NCI-H1436 (cell line): ENCODE measurements at places on chromosomes 12 and 14.

DNA sequence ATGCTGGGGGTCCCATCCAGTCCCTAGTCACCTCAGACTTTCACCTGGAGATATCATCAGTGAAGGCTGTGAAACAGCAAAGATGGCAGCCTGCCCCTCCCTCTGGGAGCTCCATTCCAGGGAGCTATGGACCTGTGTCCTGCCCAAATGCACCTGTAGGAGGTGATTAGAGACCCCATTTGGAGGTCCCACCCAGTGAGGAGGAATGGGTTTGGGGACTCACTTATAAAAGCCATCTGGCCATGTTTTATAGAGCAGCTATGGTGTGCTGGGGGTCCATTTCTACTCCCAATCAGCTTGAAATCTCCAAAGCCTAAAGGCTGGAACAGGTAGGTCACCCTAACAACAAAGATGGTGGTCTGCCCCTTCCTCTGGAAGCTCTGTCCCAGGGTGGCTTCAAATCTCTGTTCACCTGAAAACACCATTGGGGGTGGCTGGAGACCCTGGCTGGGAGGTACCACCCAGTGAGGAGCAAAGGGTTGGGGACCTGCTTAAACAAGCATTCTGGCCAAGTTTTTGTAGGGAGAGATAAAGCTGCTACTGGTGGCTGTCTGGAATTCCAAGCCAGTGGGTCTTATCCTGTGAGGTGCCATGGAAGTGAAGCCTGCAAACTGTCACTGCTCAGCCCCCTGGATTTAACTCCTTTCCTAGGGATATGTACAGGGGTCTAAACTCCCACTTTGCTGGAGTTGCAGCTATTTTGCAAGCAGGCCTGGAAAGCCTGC, 182.3 kb downstream of the RASSF9 start:
- DNase-seq: no peak

DNA sequence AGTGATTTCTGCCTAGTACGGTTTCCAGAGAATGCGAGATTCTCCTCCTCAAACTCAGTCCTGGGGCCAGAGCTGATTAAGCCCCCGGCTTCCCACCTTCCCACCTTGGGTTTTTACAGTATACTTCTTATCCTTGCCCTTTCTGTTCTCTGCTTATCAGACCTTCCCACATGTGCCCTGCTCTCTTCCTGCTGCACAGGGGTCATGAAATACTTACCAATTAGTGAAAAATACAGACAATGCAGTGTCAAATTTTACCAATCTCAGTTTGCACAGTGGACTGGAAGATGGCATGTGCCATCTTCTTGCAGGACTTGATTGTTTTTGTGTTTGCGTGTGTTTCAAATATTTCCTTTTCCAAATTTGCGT, 14.7 kb downstream of the SUSD6 start:
- DNase-seq: no peak

GRCh38 chr14:51020024-51020710, 74.7 kb downstream of the TRIM9 start:
- DNase-seq: no peak

DNA sequence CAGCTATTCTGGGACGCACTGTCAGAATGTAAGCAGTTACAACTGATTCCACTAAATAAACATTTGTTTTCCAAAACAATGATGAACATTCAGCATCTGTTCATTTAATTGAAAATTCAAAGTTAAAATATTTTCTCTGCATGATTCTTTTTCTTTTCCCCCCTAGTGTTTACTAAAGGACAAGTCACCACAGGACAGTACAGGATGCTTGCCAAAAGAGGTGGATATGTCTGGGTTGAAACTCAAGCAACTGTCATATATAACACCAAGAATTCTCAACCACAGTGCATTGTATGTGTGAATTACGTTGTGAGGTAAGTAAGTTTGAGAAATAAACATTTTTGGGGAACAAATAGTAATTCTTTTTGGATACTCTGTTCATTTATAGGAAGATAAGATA, 28.2 kb upstream of the SNAPC1 start:
- no peak for DNase-seq

- no peak for DNase-seq
These were observed 630 bp downstream of the ALDH1L2 start for GRCh38 chr12:105083551-105084105.

- DNase-seq: no peak
These were observed 10.7 kb downstream of the NKX2-1 start for GRCh38 chr14:36509069-36509917.

GRCh38 chr12:63876980-63877379, 32.5 kb downstream of the SRGAP1 start:
- no peak for DNase-seq

- DNase-seq: no peak
These were observed 41.5 kb downstream of the TNFAIP2 start for GRCh38 chr14:103164779-103165178.

- DNase-seq: no peak
These were observed 249.7 kb downstream of the SPTSSA start for GRCh38 chr14:34212172-34212929.

DNA sequence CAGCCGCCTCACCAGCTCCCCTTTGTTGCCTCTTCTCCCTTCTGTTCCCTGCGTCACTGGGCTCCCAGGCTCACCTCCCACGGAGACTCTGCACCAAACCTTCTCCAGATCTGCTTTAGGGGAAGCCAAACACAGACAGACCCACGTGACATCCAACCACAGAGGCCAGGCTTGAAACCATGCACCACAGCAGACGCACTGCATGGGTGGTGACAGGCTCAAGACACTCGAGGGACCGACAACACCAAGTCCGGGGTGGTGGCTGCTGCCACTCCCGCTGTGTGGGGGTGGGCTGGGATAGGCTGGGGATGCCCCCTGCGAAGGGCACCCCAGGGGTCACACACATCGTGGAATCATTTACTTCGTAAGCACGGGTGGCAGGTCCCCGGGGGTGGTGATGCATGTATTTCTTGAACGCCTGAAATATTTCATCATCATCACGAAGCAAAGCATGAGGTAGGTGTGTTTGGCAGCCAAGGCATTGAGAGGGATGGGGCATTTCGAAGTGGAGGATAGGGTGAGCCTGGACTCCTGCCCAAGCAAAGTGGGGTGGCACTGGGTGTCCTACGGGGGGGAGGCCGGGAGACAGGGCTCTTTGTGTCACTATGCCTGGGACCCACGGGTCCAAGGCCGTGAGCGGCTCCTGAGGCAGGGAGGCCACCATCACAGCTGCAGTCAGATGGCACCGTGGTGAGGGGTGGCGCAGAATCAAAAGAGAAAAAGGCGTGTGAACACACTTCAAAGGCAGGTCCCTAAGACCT, 66.8 kb upstream of the RFLNA start:
- no peak for DNase-seq

- DNase-seq: no peak
These were observed 12.1 kb downstream of the KRT85 start for GRCh38 chr12:52355176-52355575.

DNA sequence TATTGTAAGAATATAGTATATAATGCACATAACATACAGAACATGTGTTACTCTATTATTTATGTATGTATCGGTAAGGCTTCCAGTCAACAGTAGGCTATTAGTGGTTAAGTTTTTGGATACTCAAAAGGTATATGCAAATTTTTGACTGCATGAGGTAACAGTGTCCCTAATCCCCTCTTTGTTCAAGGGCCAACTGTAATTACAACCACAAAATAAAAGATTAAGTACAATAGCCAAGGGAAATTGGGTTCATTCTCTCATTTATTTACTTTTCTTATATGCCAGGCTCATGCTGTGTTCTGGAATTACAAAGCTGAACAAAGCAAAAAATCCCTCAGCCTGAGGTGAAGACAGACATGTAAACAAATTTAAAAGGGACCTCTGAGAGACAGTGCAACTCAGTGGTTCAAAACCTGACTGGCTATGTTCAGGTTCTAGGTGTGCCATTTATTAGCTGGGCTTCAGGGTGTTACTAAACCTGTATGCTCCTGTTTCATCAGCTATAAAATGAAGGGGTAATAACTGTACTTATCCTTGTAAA, 43.4 kb upstream of the TSPAN8 start:
- no peak for DNase-seq

GRCh38 chr14:38063711-38064320, 143.9 kb upstream of the SSTR1 start:
- DNase-seq: no peak

DNA sequence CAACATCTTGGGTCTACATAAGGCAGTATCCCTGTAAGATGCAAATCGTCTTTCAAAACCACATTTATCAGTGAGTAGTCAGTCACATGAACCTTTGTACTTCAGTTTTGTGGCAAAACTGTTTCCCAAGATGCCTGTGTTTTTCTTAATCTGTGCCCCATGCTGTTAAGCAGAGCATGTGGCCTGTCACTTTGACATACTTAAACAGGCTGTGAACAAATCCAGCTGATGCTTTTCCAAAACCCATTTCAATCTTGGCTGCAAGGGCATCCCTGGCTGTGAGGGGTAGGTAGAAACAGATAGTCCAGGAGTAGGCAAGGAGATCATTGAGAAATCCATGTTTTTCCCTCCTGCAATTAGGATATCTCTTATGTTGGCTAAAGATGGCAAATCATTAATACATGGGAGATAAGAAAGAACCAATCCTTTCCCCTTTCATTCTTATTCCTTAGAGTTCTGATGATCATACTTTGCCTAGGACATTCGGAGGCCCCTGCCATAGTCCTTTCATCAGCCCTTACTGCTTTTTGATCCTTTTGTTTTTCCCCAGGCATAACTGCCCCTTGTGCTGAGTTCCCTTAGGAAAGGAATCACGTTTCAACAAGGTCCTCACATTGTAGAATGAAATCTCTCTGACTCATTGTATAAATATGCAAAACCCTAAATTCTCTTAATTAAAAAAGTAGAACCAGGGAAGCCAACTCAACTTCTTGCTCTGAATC, 121.1 kb upstream of the EEA1 start:
- no peak for DNase-seq

DNA sequence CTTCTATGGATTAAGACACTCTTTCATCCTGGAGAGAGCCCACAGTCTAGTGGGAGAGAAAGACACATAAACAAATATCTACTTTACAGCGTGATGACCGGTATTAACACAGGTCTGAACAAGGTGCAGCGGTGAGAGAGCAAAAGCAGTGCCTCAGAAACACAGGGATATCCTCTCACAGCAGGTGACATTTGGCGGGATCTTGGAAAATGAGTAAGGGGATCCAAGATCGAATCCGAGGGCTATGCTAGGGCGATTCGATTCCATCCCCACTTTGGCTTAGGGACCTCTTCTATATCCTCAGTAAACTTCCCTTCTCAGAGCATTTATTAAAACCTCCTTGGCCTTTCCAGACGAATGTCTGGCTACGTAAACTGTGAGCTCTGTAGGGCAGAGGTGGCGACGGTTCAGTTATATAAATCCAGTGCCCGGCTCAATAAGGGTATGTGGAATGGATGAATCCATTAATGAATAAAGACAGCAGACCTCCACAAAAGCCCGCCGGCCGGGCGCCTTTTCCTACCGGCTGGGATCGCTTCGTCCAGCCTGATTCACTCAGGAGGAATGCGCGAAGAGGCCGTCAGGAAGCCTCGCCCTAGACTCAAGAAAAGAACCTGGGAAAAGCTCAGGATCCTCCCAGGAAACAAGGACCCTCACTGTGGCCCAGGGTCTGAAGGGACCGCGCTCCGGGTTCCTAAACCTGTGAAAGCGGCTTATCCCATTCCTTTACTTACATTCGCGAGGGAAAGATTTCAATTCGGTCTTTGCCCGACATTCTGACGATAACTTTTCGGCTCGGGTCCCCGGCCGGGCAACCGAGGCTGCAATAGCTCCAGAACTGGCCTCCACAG, 455 bp downstream of the ATP6V1D start:
- no peak for DNase-seq

- DNase-seq: peak; percentile 43
These were observed 1.0 kb upstream of the ERC1 start for GRCh38 chr12:989751-990660.

GRCh38 chr12:124599074-124599999, 31.9 kb upstream of the NCOR2 start:
- no peak for DNase-seq

GRCh38 chr12:2429032-2429431, 365.7 kb upstream of the FKBP4 start:
- no peak for DNase-seq
